ENCODE measurements at places on chromosomes 7 and 10. TPM values are rescaled to one million over a fixed set of nuclear protein-coding genes. Genes with fewer than 3 reads are reported as not detected.

Gene GRM3
- not detected for total RNA-seq

- peak; percentile 58 for ATAC-seq
Observed at GRCh38 chr7:143345428-143345900, 17.0 kb downstream of the FAM131B start.

Gene UCN3
- total RNA-seq = not detected

DNA sequence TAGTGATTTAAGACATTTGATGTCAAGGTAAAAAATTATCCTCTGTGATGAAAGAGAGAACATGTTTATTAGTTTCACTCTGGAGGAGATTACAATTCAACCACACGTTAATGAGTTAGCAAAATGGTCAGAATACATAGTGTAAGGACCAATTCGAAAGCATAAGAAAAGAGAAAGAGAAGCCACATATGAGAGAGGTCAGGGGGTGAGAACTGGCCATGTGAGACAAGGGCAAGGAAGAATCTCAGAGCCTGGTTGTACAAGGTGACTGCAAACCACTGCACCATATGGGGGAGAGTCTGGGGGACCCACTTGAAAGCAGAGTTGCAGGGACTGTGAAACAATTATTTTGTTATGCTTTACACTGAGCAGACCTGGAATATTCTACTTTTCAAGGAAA is 27.7 kb upstream of the BET1 start:
- no peak for ATAC-seq

- ATAC-seq = no peak
Observed at GRCh38 chr10:118698421-118698820, 56.3 kb downstream of the CACUL1 start.

- no peak for ATAC-seq
Observed at GRCh38 chr10:117130346-117130745, 7.7 kb downstream of the VAX1 start.

Gene ABCB1
- total RNA-seq = 5.6 TPM

Gene PLA2G12B
- not detected for total RNA-seq

DNA sequence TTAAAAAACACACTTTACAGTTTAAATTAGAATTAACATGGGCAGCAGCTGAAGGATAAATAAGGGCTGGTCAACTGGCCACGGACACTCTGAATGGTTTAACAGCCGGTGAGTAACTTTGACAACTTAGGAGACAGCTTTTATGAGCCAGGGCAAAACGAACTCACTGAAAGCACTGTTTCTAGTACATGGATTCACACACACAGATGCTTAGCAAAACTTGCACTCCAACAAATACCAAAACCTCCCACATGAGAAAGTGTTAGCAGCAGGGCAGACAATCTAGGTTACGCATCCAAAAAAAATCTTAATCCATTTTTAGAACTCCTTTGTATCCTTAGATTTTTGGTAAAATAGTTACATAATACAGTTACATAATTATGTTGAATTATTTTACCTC is 486.4 kb downstream of the PHTF2 start:
- no peak for ATAC-seq

GRCh38 chr10:73998623-73998928 is 660 bp downstream of the VCL start:
- ATAC-seq = no peak

Gene UPK3B
- total RNA-seq = 0.81 TPM

Gene CNPY1
- total RNA-seq = not detected

DNA sequence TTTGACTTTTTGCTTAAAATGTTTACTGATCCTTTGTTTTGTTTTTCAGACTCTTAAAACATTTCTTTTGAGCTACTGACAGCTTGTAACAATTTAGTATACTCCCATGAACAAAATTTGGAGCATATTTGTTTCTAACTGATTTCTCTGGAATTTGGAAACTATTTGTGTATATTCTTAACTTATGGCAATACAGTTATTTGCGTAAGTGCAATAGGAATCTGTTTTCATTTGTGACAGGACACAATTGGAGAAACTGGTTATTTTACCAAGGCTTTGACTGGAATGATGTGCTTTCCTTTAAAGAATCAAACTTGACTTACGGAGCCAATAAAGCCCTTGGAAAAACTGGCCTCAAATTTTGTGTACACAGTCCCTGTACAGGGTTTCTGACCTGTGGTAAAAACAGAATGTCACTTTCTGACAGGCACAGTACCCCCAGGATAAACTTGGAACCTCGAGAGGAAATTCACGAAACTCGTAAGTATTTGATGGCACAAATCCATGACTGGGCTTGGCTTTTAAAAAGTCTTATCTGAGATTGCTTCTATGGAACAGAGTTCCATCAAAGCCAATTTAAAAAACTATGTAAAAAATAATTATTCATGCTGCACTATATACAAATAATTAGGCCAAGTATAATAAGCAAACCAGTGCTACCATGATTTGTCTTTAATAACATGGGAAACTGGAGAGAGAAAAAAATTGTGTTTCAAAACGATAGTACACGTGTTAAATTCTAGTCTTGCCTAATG is 70.4 kb downstream of the ST8SIA6 start:
- peak; percentile 57 for ATAC-seq

Gene RPEL1
- not detected for total RNA-seq

- no peak for ATAC-seq
Observed at GRCh38 chr10:35471435-35471834, 133.7 kb upstream of the GJD4 start.

Gene ETV1
- 4.2 TPM for total RNA-seq

- ATAC-seq = no peak
Observed at GRCh38 chr10:125707541-125708468, 11.7 kb upstream of the EDRF1 start.

DNA sequence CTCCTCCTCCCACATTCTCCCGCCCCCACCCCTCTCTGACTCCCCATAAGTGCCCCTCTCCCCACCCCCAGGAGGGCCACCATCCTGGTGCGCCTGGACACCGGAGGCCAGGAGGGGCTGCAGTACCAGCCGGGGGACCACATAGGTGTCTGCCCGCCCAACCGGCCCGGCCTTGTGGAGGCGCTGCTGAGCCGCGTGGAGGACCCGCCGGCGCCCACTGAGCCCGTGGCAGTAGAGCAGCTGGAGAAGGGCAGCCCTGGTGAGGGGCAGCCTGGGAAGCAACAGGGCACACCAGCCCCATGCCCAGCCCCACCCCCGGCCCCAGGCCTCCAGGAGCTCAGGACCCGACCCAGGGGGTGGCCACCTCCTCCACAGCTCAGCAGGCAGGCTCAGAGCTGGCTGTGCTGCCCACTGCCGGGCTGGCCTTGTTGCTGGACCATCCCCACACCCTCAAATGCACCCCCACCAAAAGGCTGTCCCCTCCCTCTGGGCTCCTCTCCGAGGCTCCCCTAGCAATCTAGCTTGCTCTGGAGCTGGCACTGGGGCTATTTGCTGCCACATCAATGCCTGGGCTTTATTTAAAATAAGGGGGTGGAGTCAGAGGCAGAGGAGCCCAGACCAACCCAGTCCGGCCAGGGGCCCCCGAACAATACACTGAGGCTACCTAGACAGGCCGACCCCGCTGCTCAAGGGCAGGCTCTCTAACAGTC is 14.8 kb downstream of the ATG9B start:
- ATAC-seq = no peak

GRCh38 chr7:47211519-47211973 is 370.4 kb downstream of the TNS3 start:
- ATAC-seq = no peak

DNA sequence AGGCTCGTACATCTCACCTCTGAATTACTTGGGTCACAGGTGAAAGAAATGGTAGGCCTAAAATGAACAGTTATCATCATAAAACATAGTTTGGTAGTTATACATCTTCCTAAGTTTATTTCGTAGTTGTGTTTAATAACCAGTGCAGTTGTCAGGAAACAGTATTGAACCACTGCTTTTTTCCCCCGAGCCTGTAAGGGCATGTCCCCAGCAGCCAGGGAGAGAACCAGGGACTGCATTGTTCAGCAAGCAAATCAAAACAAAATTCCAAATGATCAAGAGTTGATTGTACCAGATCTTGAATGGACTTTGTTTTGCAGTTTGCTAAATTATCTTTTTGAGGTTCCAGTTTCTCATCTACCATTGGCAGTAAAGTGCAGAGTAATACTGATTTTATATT is 2.4 kb downstream of the EIF4H start:
- ATAC-seq = no peak

DNA sequence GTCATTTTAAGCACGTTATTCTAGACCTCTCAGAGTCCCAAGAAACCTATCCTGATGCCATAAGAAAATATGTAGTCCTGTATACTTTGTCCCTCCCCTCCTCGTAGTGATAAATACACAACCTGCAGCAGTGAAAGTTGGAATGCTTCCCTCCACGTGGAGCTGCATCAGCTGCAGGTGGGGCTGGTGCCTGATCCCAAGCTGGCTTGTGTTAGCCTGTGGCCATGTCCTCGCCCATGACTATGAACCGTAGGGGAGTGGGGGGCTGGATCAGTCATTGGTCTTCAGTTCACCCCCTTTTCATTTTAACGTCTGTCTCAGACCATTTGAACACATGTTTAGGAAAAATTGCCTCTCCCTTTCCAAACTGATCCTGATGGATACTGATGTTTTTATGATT is 171.4 kb upstream of the HABP2 start:
- ATAC-seq = no peak
